ENCODE measurements at places on chromosomes 11 and 22.
A peak's percentile ranks its signal among the peaks of the same experiment; 100 is the strongest.

DNA sequence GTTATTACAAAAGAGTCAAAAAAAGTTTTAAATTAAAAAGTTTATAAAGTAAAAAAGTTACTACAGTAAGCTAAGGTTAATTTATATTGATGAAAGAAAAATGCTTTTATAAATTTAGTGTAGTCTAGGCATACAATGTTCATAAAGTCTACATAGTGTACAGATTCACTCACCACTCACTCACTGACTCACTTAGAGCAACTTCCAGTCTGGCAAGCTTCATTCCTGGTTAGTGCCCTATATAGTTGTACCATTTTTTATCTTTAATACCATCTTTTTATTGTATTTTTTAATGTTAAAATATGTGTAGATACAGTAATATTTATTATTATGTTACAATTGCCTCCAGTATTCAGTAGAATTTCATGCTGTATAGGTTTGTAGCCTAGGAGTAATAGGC, 2.6 kb upstream of the MMP10 start:
- no peak overlapping the region for H3K27ac ChIP-seq
- H3K27me3 ChIP-seq: peaks cover 4% of the 10 kb centered on the region
- H3K4me1 ChIP-seq: no peaks in the 10 kb centered on the region
- H3K36me3 ChIP-seq: no peaks in the 10 kb centered on the region
- DNase-seq: no peak

DNA sequence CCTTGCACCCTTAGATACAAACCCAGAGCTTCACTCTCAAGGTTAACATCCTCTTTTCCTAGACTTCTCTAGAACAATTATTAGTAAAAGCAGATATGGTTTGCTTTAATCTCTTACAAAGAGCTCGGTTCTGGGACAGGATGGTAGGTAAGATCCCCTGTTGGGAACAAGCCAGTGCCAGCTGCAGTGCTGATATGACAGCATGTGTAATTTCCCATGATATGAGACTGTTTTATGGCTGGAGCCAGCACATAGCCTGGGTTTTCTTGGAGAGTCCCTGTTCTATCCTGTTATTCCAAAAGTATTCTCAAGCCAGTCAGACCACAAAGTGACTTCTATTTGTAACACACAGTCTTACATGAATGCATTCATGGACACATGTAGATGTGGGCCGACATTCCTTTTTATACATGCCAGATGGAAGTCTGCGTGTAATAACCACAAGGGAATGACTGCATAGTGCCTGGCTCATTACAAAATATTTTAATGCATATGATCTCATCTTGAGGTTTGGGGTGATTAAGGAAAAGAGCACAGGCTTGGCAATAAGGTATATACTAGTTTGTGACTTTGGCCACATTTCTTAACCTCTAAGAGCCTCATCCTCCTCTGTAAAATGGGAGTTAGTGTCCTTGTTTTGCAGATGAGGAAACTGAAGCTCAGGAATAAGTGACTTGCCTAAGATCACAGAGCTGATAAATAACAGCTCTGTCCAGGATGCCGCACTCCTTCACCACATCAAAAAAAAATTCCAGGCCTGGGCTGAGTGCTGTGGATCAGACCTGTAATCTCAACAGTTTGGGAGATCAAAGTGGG, 21.8 kb downstream of the CLMP start:
- no peak overlapping the region for H3K27ac ChIP-seq
- H3K27me3 ChIP-seq: no peaks in the 10 kb centered on the region
- peaks cover 4% of the 10 kb centered on the region for H3K4me1 ChIP-seq
- no peak overlapping the region for H3K4me3 ChIP-seq

DNA sequence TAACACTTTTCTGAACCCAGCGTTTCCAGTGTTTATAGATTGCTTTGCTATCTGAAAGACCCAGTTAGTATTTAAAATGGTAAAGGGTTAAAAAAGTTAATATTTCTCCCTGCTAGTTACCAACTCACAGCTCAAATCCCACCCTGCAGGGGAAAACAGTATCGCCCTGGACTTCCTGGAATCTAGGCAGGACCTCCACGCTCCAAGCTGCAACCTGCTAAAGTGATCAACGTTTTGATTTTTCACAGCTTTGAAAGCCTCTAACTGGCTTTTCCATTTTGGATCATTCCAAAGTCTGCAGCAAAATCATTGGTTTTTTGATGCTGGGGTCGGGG, 4.6 kb downstream of the FZD4 start:
- no peaks in the 10 kb centered on the region for H3K36me3 ChIP-seq
- H3K4me1 ChIP-seq: peaks cover 6% of the 10 kb centered on the region
- no peak for DNase-seq
- H3K27ac ChIP-seq: no peak overlapping the region
- no peak overlapping the region for H3K4me3 ChIP-seq
- H3K27me3 ChIP-seq: peaks cover 22% of the 10 kb centered on the region

- H3K27me3 ChIP-seq: no peaks in the 10 kb centered on the region
- H3K4me3 ChIP-seq: no peak overlapping the region
- no peaks in the 10 kb centered on the region for H3K4me1 ChIP-seq
- no peak for DNase-seq
- H3K27ac ChIP-seq: no peak overlapping the region
Observed at GRCh38 chr22:44368611-44369292, 56.0 kb upstream of the SHISAL1 start.

- peak overlapping the region; percentile 88 for H3K4me3 ChIP-seq
- H3K36me3 ChIP-seq: peaks cover 66% of the 10 kb centered on the region
- DNase-seq: no peak
- peak overlapping the region; percentile 78 for H3K27ac ChIP-seq
- peaks cover 32% of the 10 kb centered on the region for H3K4me1 ChIP-seq
Observed at GRCh38 chr11:65855927-65856363, 2.0 kb downstream of the CFL1 start.

Measured in activated CD8-positive, alpha-beta T cell treated with anti-CD3 and anti-CD28 coated beads for 36 hours (primary cell).